A549 treated with GW870086 at 1 μM for 4 hours (cell line): ENCODE measurements at places on chromosomes 16 and 17. TPM values are rescaled to one million over a fixed set of nuclear protein-coding genes. Genes with fewer than 3 reads are reported as not detected.

The GP1BA gene
- not detected in 5 replicates for total RNA-seq

The CD300LF gene
- not detected in 5 replicates for total RNA-seq

The ZDHHC1 gene
- 4.6 to 7.2 TPM (median 6.5 TPM) in 5 replicates for total RNA-seq

The PDPK1 gene
- total RNA-seq, result 16.1 to 23.2 TPM (median 21.5 TPM) in 5 replicates

The FKBP10 gene
- total RNA-seq, result 86.7 to 109 TPM (median 106 TPM) in 5 replicates

The ALOX15 gene
- total RNA-seq, result 0.05 to 0.21 TPM (median 0.13 TPM) in 4 of 5 replicates, not detected in the other

The EPOP gene
- total RNA-seq, result 9.8 to 13.2 TPM (median 12.6 TPM) in 5 replicates

The WNT3 gene
- 3.8 to 4.7 TPM (median 4.2 TPM) in 5 replicates for total RNA-seq

The CUEDC1 gene
- 51.5 to 66.2 TPM (median 63.9 TPM) in 5 replicates for total RNA-seq

The NACA2 gene
- not detected in 5 replicates for total RNA-seq

The PIMREG gene
- total RNA-seq, result 40.3 to 52.0 TPM (median 48.4 TPM) in 5 replicates

The CLEC18C gene
- 0.08 to 0.09 TPM in 2 of 5 replicates, not detected in the others for total RNA-seq

The HSD17B1 gene
- total RNA-seq, result 1.2 to 1.7 TPM (median 1.2 TPM) in 5 replicates

The KRT24 gene
- total RNA-seq, result not detected in 5 replicates

The HID1 gene
- 13.8 to 19.2 TPM (median 17.5 TPM) in 5 replicates for total RNA-seq

The DPH1 gene
- total RNA-seq, result 38.4 to 46.1 TPM (median 41.9 TPM) in 5 replicates

The ACSM2A gene
- not detected in 5 replicates for total RNA-seq

The FSCN2 gene
- 0.71 to 1.4 TPM (median 0.79 TPM) in 5 replicates for total RNA-seq

The CACNG3 gene
- total RNA-seq, result not detected in 5 replicates

The KRT40 gene
- total RNA-seq, result not detected in 5 replicates

The TMEM235 gene
- not detected in 5 replicates for total RNA-seq

The TAC4 gene
- total RNA-seq, result not detected in 5 replicates

The GDPD3 gene
- total RNA-seq, result 1.4 to 2.4 TPM (median 2.1 TPM) in 5 replicates

The CTRB2 gene
- total RNA-seq, result not detected in 5 replicates

The ATP2A1 gene
- total RNA-seq, result 1.7 to 4.8 TPM (median 2.1 TPM) in 5 replicates

The DPEP2 gene
- total RNA-seq, result not detected in 5 replicates

The PRR11 gene
- 44.7 to 62.2 TPM (median 54.5 TPM) in 5 replicates for total RNA-seq

The SEC14L5 gene
- total RNA-seq, result 0.03 to 0.09 TPM (median 0.05 TPM) in 3 of 5 replicates, not detected in the others

The TEKT5 gene
- 0.14 TPM in 1 of 5 replicates, not detected in the others for total RNA-seq

The CA10 gene
- total RNA-seq, result not detected in 5 replicates

The IGFALS gene
- 0.06 TPM in 1 of 5 replicates, not detected in the others for total RNA-seq

The CPHXL2 gene
- not detected in 5 replicates for total RNA-seq

The PRAC1 gene
- total RNA-seq, result not detected in 5 replicates

The OR2C1 gene
- total RNA-seq, result not detected in 5 replicates

The SHISA9 gene
- total RNA-seq, result 0.03 to 0.13 TPM in 2 of 5 replicates, not detected in the others

The KLHL10 gene
- total RNA-seq, result not detected in 5 replicates

The C1QTNF1 gene
- 51.8 to 62.2 TPM (median 53.9 TPM) in 5 replicates for total RNA-seq

The CDRT15L2 gene
- total RNA-seq, result not detected in 5 replicates

The OTOP3 gene
- total RNA-seq, result not detected in 5 replicates

The CDR2L gene
- total RNA-seq, result 56.3 to 70.7 TPM (median 68.6 TPM) in 5 replicates

The HEXIM1 gene
- total RNA-seq, result 42.3 to 53.2 TPM (median 47.9 TPM) in 5 replicates

The NPIPA3 gene
- total RNA-seq, result 1.2 to 2.1 TPM (median 1.4 TPM) in 5 replicates

The OR3A3 gene
- total RNA-seq, result not detected in 5 replicates
